ENCODE measurements at places on chromosomes 3 and 15.

GRCh38 chr15:43214592-43215295, 6.1 kb downstream of the EPB42 start:
- no peak for DNase-seq

- DNase-seq: no peak
Observed at GRCh38 chr15:74962671-74963070, 6.1 kb upstream of the RPP25 start.

DNA sequence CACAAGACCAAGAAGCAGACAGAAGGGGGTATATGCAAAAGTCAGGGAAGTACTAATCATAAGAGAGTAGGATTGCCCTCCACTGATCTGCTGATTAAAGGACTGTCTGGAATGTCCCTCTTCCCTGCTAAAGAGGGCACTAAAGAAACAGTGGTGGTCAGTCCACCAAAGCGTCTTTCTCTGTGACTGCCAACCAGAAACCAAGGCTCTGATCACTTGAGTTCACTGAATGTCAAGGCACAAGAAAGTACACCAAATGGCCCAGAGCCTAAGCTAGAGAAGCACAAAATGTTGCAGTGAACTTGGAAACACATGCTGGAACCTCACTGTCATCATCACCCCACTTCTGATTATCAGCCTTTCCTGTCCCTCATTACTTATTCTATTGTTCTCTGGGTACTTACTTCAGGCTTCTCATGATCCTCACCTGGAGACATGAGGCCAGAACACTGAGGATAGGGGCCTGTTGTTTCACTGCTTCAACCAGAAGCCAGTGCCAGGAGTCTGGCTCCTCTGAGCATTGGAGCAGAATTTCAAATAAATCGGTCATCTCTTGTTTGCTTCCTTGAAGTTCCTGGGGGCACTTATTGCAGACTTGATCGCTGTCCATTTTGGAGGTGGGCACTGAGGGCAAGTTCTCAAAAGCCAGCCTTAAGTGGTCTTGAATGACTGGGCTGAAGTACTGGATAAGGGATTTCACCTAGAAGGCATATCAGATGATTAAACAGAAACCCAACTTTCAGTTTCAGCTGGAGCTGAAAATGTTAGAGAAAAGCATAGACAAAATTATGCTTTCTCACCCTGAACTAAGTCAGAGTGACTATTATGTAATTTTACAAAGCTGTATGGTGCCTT, 58.9 kb downstream of the EIF3J start:
- no peak for DNase-seq

GRCh38 chr15:93146196-93146595, 57.2 kb upstream of the RGMA start:
- no peak for DNase-seq

- DNase-seq: peak; percentile 67
Observed at GRCh38 chr3:115698851-115699591, 75.7 kb downstream of the GAP43 start.

Measured in fibroblast of skin of right quadriceps (primary cell).